ENCODE measurements at places on chromosomes 13 and 19.

- no peak for DNase-seq
These were observed 1451.5 kb downstream of the EFNB2 start for GRCh38 chr13:105083992-105084391.

DNA sequence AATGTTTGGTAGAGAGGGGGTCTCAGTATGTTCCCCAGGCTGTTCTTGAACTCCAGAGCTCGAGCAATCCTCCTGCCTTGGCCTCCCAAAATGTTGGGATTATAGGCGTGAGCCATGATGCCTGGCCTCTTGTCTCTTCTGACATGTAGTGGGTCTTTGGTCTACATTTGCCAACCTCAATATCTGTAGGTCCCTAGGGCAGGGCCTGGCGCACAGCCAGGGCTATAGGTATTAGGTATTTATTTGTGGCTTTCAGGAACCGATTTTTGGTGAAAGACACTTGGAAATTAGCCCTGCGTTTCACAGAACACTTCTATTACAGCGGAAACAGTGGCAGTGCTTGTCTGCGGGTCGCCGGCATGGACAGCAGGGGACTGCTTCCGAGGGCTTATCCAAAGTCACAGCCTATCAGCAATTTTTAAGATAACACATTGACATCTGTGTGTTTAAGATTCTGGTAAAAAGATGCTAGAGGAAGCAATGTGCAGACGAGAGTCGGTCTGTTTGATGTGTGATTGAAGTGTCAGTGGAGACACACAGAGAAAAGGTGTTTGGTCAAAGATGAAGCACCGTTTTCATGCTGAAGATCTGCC is 14.5 kb downstream of the ZNF536 start:
- DNase-seq: no peak

GRCh38 chr19:46785054-46785979 is 3.1 kb downstream of the SLC1A5 start:
- peak; percentile 9 for DNase-seq

DNA sequence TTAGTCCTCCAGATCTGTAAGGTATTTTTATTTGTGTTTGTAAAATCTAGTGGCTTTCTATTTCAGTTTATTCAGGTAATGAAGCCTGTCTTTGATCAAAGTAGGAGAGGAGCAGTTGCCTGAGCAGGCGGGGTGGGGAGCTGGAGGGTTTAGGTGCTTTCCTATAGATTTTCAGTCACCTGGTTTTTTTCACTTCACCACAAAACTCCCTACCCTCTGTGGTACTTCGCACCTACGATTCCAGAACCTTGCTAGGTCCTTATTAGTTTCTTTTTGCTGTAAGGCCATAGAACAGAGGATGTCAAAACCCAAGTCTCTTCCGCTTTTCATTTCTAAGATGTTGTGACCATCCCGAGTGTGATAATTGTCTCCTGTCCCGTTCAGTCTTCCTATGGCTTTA is 26.6 kb downstream of the SLAIN1 start:
- DNase-seq: no peak

GRCh38 chr19:10644260-10645007 is 9.7 kb upstream of the ILF3 start:
- DNase-seq: peak; percentile 84

DNA sequence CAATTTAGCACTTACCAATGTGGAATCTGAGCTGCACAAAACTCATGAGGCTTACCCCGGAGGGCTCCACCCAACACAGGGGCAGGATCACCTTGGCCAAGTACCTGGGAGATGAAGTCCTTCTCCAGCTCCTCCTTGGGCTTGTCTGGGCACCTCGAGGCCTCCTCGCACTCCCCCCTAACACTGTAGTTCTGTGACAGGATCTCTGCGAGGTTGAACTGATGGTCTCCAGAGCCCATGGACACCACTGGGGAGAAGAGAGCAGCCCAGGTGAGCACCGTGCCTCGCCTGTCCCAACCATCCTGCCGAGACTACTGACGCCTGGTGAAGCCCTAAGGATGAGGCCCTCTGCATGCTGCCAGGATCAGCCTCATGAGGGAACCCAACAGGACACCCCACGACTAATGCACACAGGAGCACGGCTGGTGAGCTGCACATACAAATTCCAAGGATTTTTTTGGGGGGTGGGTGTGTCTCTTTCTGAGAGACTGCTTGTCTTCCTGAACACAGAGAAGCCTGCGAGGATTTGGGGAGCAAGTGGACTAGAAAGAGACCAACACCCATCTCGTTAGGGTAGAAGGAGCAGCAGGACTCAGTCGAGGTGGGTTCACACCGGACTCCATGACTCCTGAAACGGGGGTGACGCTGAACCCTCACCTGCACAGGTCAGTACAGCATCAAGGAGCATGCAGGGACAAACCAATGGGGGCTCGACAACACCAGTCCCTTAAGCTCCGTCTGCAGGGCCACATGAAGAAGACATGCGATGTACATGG is 10.1 kb downstream of the MIER2 start:
- DNase-seq: no peak

DNA sequence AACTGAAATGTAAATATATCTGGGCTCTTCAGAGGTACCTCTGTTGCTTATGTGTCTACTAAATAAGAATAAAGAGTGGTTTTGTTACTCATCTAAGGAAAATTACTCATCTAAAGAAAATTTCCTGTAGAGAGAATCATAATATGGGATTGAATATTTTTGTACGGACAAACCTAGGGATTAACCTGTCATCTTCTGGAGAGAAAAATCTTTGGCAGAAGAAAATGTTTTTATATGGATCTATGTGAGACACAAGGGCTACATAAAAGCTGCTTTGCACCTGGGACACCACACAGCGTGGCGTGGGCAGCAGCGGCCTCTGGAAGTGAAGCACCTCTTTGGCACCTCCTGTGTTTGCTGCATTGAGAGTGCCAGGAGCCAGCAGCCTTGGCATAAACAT is 242.9 kb upstream of the DACH1 start:
- peak; percentile 10 for DNase-seq

DNA sequence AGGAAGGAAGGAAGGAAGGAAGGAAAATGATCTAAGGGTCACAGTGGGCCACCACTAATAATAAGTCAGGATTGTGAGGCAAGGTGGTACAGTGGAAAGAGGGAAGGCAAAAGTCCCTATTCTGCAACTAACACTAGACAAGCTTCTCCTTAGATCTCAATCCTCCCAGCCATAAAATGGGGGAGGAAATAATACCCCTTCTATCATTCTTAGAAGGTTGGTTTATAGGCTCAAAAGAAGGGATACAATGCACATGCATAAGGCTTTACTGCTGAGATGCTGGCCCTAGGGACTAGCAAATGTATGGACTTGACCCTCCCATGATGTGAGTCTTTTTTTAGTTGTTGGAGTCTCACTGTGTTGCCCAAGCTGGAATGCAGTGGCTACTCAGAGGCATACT is 167.7 kb upstream of the ZNF507 start:
- DNase-seq: no peak

DNA sequence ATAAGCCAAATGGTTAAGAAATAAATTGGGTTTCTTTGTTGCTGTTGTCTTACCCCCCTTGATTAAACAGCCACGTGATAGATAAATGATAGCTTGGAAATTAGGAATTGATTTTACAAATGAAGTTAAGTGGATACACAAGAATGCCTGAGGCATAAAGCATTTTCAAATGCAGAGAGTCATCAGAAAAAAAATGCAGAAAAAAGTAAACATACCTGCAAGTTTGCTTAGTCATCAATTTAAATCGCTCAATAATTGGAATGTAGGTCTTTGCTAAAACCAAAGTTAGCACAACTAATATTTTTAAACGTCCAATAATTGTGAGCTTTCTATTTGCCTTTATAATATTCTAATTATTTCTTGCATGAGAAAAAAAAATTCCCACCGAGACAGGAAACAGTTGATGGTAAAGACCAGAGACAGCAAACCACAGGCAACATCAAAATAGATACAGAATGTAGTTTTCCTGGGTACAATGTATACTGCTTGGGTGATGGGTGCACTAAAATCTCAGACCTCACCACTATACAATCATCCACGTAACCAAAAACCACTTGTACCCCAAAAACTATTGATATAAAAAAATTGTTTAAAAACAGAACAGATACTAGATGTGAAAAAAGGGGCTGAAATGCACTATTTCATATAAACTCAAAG is 924.0 kb downstream of the PCDH9 start:
- no peak for DNase-seq

- no peak for DNase-seq
These were observed 467 bp upstream of the CLN5 start for GRCh38 chr13:76991432-76991795.

DNA sequence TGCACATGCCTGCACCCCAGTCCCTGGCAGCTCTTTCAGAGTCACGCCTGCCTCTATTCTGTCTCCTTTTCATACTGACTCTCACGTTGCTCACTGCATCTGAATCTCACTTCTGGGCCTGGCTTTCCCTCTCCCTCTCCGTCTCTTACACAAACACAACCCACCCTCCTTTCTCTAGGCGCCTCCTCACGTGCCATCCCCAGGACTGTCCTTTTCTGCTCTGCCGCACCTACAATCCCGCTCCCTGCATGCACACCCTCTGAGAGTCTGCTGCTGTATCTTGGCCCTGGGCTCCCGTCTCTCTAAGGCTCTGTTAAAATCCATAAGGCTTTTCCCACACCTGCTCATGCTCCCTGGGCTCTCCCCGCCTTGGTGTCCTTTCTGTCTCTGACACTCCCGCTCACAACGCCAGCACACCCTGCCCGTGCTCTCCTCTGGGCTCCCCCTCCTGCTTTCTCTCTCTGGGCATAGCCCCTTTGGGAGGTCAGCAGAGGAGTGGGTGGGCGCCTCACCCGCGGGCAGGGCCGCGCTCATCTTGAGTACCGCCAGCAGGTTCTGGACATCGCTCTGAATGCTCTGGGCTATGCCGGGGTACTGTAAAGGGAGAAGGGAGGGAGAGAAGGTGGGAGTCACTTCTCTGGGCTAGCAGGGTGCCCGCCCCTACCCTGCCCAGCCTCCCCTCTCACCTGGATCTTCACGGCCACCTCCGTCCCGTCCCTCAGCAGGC is 12.7 kb upstream of the NUMBL start:
- no peak for DNase-seq

DNA sequence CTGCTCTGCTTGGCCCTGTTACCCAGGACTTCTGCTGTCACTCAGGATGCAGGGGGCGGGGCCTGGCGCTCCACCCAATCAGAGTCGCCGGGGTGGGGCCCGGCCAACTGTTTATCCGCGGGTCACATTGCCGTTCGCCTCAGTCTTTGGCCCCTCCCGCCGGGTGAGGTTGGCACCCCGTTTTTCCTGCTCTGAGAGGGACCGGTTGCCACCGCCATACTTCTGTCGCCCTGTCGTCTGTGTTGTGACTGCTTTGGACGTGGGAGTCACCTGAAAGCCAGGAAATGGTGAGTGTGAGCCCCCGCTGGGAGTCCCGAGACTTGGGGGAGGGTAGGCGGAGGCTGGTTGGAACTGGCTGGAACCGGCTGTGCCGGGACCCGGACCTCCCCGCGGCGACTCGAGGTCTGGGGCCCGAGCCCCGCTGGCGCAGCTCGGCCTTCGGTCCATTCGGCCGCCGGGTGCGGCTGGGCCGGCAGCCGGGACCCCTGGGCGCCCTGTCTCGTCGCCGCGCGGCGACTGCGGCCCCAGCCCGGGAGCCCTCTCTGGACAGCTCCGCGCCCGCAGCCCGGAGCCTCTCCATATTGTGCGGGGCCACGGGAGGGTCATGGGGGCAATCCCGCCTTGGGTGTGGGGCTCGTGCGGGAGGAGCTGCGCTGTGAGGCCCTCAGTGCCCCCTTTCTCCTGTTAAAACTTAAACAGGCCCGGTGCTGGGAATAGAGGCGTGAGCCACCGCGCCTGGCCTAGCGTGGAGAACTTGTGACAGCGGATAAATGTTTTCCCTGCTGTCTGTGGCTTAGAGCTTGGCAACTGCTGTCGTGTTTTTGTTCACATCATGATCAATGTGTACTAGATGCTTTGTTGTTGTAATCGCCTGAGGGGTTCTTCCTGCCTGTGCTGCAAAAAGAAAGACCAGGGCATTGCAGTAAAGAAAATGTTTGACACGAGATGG is at the start of gene ZNF844:
Gene ZNF844, plus strand, starts transcription at position 142 of the 949 bp plus-strand sequence. Its CDS starts 143 bp downstream, at position 285.
- peak; percentile 93 for DNase-seq

GRCh38 chr13:30116379-30116778 is 191.0 kb downstream of the KATNAL1 start:
- no peak for DNase-seq
